Activated T-helper 1 cell treated with anti-CD3 and anti-CD28 coated beads, Interleukin-2, amount 50 U/mL, for 16 hours (primary cell): ENCODE measurements at places on chromosomes 5 and 9.

DNA sequence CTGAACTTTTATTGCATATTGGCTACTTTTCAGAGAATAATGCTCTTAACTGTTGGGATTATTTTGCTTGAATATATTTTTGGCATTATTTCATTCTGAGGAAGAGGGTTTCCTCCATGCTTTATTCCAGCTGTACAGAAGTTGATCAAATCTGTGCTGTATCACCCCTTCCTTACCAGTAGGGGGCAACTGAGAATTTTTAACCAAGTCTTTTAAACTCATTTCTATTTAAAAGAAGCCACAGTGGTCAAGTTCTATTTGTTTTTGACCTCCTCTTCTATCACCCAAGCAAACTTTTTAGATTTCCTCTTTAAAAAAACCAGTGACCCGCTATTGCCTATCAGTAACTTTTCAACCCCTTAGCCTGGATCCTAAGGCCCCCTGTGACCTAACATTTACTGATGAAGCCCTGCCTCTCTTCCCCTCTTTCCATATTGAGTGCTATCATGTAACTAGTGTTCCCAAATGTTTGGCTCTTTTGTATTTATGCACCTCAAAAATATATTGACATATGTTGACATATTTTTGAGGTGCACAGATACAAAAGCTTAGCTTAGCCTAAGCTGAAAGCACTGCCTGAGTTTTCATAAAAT lies 80.6 kb downstream of the FBXO4 start:
- DNase-seq, result no peak

- no peak for DNase-seq
Measured at GRCh38 chr9:99948896-99949295, 42.4 kb downstream of the STX17 start.

DNA sequence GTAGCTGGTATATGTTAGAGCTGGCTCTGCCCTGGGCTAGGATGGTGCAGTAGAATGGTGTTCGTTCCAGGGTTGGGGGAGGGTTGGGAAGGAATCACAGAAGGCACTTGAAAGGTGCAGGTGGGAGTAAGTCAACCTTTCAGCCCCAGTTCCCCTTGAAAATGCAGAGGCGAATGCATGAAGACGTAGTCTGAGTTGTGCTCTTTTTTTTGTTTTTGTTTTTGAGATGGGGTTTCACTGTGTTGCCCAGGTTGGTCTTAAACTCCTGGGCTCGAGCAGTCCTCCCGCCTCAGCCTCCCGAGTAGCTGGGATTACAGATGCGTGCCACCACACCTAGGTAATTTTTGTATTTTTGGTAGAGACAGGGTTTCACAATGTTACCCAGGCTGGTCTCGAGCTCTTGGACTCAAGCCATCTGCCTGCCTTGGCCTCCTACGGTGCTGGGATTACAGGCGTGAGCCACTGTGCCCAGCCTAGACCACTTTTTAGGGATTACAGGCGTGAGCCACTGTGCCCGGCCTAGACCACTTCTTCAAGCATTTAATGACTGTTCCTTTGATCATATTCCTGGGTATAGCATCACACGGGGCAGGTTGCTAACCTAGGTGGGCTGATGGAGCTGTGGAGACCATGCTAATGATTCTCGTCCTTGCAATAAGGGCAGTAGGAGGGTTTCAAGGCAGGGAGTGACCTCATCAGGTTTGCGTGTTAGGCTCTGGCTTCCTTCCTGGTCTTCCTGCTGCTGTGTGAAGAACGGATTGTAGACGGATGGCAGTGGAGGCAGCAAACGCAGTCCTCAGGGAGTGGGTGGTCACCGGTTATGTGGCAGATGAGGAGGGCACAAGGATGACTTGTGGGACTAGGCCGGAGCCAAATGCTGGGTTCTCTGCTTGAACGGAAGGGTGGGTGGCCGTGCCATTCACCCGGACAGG lies 13.7 kb downstream of the EHMT1 start:
- no peak for DNase-seq

- no peak for DNase-seq
Measured at GRCh38 chr5:73137563-73138530, 17.5 kb downstream of the TMEM171 start.

- no peak for DNase-seq
Measured at GRCh38 chr9:13439685-13440476, 160.4 kb upstream of the MPDZ start.

DNA sequence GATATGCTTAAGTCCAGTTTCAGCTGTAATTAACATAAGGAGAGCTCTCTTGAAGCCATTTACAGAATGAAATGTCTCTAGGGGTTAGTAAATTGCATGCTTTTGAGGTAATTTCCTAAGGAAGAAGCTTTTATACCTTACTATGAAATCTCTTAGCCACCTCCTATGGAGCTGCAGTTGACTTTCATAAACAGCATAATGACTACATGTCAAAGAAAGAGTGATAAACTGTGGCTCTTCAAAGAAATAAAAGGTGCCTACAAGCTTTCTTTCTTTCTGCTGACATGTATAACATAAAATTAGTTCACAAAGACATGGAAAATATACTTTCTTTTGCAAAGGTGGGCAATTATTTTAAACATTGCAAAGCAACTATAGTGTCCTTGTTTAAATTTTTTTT lies 90.8 kb downstream of the TMEM167A start:
- no peak for DNase-seq

- DNase-seq, result no peak
Measured at GRCh38 chr5:1557114-1557873, 33.5 kb upstream of the LPCAT1 start.

DNA sequence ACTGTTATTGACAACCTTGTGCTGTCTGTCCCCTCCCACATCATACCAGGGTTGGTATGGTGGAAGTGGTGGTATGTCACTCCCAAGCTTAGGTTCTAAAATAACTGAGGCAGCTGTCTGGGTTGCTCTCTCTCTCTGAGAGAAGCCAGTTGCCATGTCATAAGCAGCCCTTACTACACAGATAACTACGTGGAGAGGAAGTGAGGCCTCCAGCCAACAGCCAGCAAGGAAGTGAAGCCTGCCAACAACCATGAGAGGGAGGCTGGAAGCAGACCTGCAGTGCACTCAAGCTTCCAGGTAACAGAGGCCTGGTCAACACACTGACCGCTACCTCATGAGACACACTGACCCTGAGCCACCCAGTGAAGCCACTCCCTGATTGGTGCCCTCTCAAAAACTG lies 18.6 kb downstream of the CTNNAL1 start:
- no peak for DNase-seq

GRCh38 chr9:116316246-116316645 lies 162.7 kb downstream of the PAPPA start:
- DNase-seq, result no peak

DNA sequence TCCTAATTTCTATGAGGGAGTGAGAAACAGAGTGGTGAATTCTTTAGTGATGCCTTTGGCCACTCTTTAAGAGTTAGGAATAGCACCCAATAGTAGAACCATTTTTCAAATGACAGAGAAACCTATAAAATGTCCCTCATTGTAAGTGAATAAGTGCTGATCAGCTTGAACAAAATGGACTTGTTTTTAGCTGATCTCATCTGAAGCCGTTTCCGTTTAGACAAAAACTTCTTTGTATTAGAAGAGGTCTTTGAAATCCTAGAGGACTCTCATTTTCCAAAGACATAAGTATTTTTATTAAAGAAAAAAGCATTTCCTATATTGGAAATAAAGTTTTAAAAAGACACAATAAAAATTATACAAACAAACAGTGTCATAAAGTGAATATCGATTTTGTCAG lies 273.9 kb downstream of the ARHGEF28 start:
- no peak for DNase-seq

- DNase-seq, result peak; percentile 21
Measured at GRCh38 chr9:129436751-129437625, 183.9 kb downstream of the C9orf50 start.

DNA sequence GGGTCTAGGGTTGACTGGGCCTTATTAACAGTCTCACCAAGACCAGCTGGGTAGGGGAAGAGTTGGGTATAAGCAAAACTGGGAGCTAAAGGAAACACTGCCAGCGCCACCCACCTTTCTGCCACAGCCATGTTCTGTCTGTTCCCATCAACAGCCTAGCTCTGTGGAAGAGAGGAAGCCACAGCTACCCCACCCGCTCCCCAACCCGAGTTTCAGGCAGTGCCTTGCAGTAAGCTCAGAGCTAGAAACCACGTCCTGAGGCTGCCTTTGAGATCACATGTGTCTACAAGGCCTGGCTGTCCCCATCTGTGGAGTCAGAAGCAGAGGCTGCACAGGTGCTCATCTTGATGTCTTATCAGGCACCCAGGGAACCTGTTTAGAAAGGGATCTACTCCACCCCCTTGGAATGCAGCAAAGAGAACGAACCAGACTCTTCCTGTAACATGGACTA lies 15.3 kb downstream of the HNRNPH1 start:
- DNase-seq, result no peak

DNA sequence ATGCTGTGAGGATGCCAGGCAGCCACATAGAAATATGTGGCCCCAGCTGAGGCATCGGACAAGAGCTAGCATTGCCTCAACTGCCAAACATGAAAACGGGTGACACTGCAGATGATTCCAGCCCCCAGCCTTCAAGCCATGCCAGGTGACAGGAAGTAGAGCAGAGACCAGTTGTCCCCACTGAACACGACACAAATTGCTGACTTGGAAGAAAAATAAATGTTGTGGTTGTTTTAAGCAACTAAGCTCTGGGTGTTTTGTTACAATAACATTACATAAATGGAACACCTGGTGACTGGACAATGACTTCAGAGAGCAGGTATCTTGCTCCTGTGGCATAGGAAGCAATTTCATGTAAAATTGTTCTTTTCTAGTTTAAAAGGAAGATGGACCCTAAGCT lies 154.2 kb downstream of the KIF4B start:
- DNase-seq, result no peak

DNA sequence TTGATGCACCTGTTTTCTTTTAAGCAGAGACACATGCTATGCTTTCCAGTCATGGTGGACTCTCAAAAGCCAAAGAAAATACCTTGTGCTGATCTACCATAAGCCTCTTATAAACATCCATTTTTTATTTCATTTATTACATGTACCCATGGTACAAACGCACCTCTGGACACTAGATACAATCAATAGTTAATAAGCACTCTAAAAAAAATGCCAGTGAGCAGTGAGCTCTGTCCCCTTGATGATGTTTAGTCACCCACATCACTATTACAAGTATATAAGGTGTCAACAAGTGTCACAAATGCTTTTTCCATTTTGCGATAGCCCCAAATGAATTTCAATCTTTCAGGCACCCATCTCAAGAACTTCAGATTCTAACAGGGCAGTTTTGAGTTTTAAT lies 5.9 kb downstream of the KLF4 start:
- no peak for DNase-seq

DNA sequence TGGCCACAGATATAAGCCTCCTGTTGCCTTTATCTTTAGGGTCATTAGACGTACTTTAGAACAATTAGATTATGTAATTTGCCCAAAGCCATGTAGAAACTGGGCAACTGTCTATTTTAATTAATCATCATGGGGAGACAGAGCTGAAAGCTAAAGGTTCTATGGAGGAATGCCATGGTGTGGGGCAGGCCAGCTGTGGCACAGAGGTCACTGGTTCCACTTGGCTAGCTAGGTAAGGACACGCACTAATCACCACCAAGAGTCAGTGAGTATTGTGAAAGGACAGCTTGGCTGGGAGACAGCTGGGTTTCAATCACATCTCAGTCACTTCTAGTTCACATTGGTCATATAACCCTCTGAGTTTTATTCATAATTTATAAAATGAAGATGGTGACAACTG lies 81.7 kb downstream of the HMHB1 start:
- no peak for DNase-seq

- no peak for DNase-seq
Measured at GRCh38 chr5:35095366-35095765, 47.6 kb upstream of the AGXT2 start.

DNA sequence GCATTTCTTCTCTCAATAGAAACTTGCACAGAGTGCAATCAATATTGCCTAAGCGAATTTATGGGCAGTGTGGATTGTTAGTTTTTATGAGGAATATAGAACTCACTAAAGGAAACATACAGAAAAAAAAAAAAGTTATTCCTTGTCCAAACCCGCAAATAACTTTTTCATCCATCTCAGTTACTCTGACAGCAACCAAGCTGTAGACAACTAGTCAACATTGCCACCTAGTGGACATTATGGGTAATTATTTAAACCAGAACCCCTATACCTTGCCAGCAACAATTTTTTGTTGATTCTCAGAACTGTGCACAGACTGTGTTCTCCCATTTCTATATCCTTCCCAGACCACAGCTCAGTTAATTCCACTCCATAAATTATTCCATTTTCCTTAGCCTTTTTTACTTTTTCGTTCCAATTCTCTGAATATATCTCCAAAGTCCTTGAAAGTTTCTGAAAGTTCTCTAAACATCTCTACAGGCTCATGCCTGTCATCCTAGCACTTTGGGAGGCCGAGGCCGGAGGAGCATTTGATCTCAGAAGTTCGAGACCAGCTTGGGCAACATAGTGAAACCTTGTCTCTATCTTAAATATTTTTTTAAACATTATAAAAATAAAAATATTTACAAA lies 2.6 kb upstream of the AFAP1L1 start:
- DNase-seq, result no peak

GRCh38 chr9:93776256-93776655 lies 178.9 kb downstream of the BARX1 start:
- DNase-seq, result no peak

DNA sequence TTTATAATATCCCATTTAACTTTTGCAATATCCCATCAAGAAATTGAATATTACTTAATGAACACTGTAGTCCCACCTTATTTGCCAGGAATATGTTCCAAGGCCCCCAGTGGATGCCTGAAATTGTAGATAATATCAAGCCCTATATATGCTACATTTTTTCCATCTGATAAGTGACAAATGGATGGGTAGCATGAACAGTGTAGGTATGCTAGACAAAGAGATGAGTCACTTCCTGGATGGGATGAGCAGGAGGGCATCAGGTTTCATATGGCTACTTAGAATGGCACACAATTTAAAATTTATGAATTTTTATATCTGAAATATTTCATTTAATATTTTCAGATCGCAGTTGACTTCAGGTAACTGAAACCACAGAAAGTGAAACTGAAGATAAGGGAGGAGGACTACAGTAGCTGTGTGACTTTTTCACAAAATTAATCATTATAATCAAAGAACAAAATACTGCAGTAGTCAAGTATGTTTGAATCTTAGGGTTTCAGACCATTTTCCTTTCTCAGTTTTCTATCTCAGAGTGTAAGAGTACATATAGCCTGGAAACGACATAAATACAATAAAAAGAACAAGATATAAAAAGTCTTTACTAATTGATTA lies 636.4 kb upstream of the ARRDC3 start:
- DNase-seq, result no peak

GRCh38 chr5:62577488-62577887 lies 1.1 kb upstream of the LRRC70 start:
- no peak for DNase-seq

DNA sequence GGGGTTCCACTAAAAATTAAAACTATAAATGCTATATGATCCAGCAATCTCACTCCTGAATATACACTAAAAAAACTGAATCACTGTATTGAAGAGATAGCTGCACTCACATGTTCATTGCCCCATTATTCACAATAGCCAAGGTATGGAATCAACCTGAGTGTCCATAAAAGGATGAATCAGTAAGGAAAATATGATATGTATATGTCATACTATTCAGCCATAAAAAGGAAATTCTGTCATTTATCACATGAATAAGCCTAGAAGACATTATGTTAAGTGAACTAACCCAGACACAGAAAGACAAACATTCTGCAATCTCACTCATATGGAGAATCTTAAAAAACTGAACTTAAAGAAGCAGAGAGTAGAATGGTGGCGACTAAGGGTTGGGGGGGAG lies 1376.2 kb upstream of the CDH9 start:
- DNase-seq, result no peak

- no peak for DNase-seq
Measured at GRCh38 chr9:134695144-134695543, 53.5 kb downstream of the COL5A1 start.

GRCh38 chr5:113510836-113511451 lies 2.5 kb upstream of the YTHDC2 start:
- DNase-seq, result no peak
